HL-60 (cell line): ENCODE measurements at places on chromosomes 16 and 17.

DNA sequence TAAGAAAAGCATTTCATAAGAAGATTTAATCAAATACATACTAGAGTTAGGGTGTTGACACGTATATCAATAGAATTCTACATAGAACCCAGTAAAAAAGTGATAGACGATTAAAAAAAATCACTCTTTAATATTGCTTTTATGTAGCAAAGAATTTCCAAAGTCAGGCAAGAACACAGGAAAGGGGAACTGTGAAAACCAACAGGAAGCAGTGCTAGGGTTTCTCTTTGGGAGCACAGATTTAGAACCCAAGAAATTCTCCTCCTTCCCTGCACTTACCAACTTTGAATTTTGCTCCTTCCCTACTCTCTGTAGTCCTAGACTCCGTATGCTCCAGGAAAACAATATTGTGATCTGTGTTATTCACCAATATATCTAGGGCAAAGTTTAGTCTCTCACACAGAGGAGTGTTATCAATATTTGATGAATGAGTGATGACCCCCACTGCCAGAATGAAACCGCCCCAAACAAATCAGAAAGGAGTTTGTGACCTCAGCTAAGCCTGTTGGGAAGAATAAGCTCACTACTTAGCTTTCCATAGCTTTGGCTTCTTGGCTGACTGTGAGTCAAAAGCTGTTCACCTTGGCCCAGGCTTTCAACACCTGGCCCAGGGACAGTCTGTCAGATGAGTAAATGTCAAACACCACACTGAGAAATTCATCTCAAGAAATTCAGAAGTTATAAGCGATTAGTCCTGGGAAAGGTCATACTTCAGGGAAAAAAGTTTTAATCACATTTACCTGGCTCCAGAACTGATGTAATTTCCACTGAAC, 8.6 kb downstream of the RFWD3 start:
- no peak for DNase-seq

- DNase-seq = no peak
Observed at GRCh38 chr17:58317421-58318064, 11.1 kb downstream of the TSPOAP1 start.

DNA sequence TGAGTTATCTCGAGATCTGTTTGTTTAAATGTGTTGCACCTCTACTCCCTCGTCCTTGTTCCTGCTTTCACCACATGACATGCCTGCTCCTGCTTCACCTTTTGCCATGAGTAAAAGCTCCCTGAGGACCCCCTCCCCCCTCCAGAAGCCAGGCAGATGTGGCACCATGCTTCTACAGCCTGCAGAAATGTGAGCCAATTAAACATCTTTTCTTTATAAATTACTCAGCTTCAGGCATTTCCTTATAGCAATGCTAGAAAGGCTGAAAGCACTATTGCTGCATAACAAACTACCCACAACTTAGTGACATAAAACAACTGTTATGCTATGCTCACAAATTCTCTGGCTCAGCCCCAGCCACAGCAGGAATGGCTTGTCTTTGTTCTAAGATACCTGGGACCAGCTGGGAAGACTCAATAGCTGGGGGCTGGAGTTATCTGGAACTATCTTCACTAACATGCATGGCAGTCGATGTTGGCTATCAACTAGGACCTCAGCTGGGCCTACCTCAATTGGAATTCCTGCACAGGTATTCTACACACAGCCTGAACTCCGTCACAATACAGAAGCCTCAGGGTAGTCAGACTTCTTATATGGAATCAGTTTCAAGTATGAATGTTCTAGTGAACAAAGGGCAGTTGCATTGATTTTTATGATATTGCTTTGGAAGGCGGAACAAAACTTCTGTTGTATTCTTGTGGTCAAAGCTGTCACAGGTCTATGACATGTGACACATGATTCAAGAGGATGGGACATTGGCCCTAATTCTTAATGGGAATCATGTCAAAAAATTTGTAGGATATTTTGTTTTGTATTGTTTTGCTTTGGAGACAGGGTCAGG, 186.0 kb upstream of the PIRT start:
- no peak for DNase-seq

DNA sequence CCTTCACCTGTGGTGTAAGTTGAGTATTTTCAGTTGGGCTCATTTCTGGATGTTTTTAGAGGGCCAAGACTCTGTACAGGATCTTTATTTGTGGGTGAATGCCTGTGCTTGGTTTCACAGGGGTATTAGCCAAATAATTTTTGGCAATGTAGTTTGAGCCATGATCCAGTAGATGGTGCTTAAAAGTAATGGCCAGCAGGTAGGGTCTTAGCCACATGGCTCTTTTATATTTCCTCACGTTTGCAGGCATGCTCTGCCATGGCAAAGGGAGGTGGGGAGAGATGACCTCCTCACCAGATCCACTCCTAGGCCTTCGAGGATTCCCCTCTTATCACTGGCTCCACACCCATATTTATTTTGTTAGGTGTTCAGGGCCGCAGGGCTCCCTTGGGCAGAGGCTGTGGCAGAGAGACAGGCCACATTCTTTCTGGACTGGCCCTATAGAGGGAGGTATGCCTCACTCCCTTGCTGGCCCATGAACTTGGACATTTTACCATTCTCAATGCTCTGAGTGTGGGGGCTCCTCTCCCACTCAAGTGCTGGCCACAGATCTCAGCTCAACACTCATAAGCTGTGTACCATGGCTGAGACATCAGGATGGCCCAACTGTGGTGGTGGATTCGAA, 417.1 kb downstream of the XYLT1 start:
- no peak for DNase-seq

GRCh38 chr17:80381416-80381923, 33.5 kb upstream of the ENDOV start:
- no peak for DNase-seq

DNA sequence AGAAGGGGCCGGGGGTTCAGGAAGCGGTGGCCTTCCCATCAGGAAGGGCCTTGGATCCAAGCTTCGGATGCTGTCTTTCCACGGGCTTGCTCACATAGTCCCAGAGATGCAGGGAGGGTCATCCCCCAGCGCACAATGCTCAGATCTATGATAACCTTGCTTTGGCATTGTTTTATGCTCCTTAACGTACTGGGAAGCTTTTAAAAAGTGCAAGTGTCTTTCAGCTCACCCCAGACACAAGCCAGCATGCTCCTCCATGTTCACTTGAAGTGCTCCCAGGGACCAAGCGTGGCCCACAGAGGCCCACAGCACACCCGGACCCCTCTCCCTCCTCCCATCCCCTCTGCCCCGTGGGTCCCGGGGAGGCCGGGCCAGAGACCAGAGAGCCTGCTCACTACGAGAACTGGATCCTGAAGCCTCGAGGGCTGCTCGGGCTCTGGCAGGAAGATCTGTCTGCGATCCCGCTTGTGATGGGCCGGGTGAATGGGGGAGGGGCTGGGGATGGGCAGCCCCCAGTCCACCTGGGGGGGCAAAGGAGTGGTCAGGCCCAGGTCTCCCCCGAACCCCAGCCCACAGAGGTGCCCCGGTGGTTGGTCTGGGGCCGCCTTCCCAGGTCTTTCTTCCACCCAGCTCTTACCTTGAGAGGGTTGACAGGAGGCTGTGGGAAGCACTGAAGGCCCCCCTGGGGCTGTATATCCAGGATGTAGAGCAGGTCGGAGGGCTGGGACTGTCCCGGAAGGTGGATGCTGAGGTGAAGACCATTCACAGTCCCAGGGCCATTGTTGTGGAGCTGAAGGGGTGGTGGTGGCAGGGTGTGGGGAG, 11.8 kb upstream of the FAM171A2 start:
- no peak for DNase-seq

GRCh38 chr16:80387318-80387921, 153.4 kb upstream of the DYNLRB2 start:
- DNase-seq = no peak

DNA sequence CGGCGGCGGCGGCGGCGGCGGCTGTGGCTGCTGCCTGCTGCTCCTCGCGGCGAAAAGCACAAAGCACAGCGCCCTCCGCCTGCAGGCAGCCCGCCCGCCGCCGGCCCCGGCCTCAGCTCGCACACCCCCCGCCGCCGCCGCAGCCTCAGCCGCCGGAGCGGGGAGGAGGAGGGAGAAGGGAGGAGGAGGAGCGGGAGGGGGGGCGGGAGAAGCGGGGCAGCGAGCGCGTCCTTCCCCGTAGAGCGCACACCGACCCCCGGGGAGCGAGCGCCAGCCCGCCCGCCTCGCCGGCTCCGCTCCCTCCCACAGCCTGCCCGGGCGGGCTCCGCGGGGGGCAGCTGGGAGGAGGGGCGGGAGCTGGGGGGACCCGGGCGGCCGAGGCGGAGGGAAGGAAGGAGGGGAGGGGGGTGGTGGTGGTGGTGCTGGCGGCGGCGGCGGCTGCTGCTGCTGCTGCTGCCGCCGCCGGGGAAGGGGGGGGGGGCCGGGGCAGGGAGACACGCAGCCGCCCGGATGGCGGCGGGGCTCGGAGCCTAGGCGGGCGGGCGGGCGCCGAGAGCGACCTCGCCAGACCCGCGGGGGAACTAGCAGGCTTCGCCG, at the start of gene UBTF:
UBTF (minus strand) TSS at position 60 of the 597 bp plus-strand sequence. CDS start 1,446 bp downstream, outside the sequence.
- peak; percentile 63 for DNase-seq

GRCh38 chr17:45184144-45184543, 22.5 kb downstream of the HEXIM2 start:
- no peak for DNase-seq

DNA sequence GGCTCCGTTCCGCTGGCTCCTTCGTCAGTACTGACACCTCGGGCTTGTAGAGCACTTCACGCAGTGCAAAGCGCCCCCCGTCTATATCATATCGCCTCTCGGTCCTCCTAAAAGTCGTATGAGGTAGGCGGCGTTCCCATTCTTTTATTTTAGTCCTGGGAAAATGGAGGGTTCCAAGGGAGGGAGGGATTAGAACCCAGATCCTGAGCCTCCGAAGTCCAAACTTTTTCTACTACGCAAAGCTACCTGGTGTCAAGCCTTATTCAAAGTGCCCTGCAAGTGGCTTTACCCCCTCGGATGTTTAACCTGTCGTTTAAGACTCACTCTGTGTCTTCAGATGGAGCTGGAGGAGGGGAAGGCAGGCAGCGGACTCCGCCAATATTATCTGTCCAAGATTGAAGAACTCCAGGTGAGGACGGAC, 348 bp upstream of the FTSJ3 start:
- no peak for DNase-seq

GRCh38 chr16:69123910-69124309, 8.5 kb downstream of the CHTF8 start:
- peak; percentile 57 for DNase-seq

DNA sequence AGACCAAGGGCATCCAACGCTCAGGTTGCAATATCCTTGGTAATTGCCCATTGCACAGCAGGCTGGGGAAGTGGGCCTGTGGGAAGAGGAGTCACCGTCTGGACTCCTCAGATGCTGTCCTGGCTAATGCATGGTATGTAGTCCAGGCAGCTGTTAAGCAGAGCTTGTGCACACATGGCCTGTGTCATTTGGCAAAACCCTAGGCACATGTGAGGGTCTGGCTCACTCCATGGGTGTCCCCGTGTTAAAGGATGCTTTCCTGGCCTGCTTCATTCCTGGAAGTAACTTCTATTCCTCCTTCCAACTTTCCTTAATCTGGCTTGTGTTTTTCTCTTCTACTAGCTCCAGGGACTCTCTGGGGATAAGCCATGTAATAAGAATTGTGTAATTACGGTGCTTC, 378.0 kb upstream of the CA10 start:
- DNase-seq = no peak
